ENCODE measurements at places on chromosomes 5 and 9.

DNA sequence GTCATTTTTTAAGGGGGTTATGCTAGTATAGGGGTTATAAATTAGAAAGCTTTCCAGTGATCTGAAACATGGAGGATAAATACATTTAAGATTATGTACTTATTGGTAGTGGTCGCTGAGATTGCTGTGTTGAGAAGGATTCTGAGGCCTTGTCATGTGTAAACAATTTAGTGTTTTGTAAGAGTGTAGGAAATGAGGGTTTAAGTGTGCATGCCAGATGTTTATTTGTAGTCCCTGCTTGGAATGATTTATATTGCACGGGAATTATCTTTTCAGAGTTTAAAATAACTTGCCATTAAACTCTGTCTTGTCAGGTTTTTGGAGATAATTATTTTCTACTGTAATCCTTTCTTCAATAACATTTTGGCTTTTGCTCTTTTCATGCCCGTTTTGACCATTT is 19.4 kb downstream of the ZNF618 start:
- DNase-seq = peak; percentile 22

- no peak for DNase-seq
Observed at GRCh38 chr9:96688745-96689464, 33.8 kb upstream of the PRXL2C start.

DNA sequence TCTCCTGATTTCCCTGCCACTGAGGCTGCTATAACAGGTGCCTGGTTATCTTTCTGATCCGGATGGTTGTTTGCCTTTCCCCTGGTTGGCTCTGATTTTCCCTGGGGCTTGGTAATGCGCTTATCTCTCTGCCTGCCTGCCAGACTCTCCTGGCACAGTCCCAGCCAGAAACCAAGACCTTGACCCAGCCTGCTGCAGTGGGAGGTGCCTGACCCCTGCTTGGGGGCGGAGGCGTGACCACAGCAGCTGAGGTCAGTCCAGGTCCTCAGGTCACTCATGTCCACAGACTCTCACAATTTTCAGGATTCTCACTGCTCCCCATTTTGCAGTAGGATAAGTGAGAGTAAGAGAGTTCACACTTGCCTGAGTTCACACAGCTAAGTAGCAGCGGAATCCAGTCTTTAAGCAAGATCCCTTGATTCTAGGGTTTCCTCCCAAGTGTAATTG is 24.4 kb upstream of the SYNPO start:
- DNase-seq = no peak

DNA sequence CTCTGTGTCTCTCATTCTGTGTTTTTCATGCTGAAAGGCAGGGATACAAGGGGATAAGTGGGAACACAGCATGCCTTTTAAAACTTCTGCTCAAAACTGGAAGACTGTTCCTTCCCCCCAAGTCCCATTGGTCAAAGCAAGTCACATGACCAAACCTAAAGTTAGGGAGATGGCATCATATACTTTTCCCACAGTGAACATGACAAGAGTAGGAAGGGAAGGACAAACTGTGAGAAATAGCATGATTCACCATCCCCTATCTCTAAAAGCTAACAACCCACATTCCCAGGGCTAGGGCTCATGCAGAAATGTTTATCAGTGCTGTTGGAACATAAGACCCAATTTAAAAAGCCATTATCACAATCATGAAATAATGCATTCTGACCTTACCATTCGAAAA is 24.2 kb upstream of the SHISAL2B start:
- no peak for DNase-seq

DNA sequence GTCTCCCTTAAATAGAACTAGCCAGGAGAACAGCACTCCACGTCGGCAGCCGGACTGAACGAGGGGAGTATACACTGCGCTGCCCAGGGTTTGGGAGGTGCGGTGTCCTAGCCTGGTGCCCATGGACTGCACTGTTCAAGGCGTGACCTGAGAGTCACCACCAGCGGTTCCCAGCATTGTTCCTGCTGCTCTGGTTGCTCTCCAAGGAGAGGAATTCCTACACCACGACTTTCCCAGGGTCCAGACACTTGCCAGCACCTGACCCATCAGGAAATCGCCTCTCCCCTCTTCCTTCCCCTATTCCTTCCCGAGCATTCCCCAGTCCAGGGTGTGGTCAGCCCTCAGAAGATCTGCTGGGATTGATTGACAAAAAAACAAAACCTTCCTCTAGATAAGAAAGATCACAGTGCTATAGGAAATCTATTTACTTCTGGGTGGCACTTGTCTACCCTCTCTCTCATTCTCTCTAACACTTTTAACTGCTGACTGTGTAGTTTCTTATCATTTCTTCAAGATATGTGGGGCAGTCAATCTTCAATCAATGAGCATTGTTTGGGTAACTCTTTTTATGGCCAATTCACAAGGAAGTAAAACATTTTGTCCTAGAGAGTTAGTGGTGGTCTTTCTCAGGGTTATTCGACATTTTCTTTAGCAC is 297.8 kb upstream of the ACTBL2 start:
- DNase-seq = no peak

GRCh38 chr9:80787636-80788035 is 901.7 kb downstream of the TLE1 start:
- no peak for DNase-seq

GRCh38 chr5:10828241-10828640 is 67.2 kb upstream of the DAP start:
- DNase-seq = peak; percentile 90

- no peak for DNase-seq
Observed at GRCh38 chr5:149437391-149438040, 58.4 kb upstream of the IL17B start.

- DNase-seq = no peak
Observed at GRCh38 chr5:19406576-19407365, 581.2 kb downstream of the CDH18 start.

GRCh38 chr9:110142253-110142652 is 65.7 kb downstream of the C9orf152 start:
- DNase-seq = no peak

GRCh38 chr5:24804221-24804681 is 159.5 kb upstream of the CDH10 start:
- no peak for DNase-seq

GRCh38 chr9:81292056-81292805 is 397.1 kb downstream of the TLE1 start:
- DNase-seq = no peak

DNA sequence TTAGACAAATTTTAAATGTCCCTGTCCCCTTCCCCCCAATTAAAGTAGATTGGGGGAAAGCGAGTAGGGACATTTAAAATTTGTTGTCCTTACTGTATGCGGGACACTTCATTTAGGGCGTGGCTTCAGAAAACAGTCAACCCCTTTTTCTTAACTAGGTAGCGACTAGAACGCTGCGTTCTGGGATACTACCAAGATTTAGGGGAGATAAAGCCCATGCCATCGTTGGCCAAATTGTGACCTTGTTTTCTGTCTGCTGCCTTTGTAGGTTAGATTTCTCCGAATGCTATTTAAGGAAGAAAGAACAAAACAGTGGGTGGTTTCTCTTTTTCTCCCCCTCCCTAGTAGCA is 1.2 kb downstream of the CKS2 start:
- no peak for DNase-seq

GRCh38 chr5:143023411-143024096 is 253.4 kb downstream of the ARHGAP26 start:
- DNase-seq = no peak

- no peak for DNase-seq
Observed at GRCh38 chr9:976258-976942, at the start of gene DMRT3. TSS of gene DMRT3 (plus strand) at chr9:976655. CDS start at chr9:977002, 347 bp downstream.

DNA sequence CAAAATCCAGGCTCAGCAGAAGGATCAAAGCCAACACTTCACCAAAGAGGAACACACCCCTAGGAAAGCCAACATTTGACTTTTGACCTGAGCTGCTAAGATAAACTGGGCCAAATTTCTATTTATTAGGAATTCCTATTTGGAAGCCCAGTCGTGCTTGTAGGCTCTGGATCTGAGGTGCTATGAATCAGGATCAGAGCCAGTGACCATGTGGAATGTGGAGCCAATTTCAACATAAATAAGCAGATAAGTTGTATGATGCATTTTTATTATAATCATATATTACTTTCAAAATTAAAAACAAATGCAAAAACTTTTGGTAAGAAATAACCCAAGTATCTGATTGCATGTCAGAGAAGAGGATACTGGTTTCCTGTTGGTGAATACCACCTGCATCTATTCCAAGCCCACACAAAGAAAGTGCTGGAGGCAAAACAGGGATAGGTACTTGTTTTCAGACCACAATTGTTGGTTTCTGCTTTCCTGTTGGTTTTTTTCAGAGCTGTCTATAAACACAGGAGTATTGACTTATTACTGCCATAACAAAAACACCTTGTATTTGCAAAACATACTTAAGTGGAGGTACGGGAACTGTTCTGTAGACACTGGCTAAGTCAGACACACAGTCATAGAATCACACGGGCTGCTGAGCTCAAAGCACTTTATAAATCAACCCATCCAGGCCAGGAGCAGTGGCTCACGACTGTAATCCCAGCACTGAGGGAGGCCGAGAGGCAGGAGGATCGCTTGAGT is 52.8 kb downstream of the ARL15 start:
- DNase-seq = no peak

GRCh38 chr5:45623832-45624231 is 72.3 kb downstream of the HCN1 start:
- no peak for DNase-seq

- no peak for DNase-seq
Observed at GRCh38 chr5:147972076-147972840, 65.9 kb upstream of the C5orf46 start.

DNA sequence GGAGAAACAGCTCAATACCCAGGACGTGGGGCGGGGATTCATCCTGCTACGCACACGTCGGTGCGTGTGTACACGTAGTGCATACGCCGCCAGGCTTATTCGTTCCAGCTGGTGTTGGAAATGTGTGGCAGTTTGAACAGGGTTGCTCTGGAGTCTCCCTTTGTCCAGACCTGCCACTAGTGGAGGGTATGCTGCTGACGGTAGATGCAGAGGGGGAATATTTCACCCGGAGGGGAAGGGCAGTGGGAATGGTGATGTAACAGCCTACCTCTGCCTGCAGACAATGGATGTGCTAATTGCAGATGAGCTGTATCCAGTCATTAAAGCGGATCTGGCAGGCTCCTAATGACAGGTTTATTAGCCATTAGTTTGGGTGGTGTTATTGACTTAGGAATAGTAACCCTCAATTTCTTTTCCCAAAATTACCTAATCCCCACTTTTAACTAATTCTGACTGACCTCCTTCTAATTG is 142.7 kb downstream of the PAX5 start:
- DNase-seq = no peak

DNA sequence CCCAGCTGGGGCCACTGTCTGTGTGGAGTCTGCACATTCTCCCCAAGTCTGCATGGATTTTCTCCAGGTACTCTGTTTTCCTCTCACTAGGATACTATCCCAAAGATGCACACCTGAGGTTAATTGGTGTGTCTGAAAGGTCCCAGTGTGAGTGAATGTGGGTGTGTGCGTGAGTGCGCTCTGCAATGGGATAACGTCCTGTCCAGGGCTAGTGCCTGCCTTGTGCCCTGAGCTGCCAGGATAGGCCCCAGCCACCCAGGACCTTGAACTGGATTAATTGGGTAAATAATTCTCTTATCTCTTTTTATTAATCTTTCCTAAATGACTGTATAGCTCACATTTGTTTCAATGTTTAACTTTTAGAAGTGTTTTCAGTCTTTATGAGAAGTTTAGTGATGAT is 11.5 kb upstream of the PANK3 start:
- no peak for DNase-seq

DNA sequence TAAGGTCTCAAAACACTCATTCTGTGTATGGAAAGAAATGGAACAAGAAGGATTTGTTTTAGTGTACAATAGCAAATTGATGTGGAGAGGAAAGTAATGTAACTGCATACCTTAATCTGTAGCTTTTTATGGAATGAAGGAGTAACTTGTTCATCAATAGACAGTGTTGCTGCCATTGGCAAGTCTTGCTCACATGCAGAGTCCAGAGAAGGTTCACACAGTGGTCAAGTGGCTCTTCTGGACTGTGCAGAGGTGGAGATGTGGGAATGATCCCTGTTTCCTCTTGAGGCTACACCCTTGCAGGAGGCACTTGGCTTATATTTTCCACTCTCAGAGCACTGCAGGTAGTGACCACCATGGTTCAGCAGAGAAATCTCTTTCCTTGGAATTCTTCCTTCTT is 132.9 kb upstream of the ANKH start:
- DNase-seq = no peak

- no peak for DNase-seq
Observed at GRCh38 chr5:113427871-113428574, 6.8 kb downstream of the TSSK1B start.

GRCh38 chr5:77984587-77984986 is 208.4 kb upstream of the TBCA start:
- no peak for DNase-seq

GRCh38 chr9:110143485-110143884 is 64.5 kb downstream of the C9orf152 start:
- DNase-seq = no peak

DNA sequence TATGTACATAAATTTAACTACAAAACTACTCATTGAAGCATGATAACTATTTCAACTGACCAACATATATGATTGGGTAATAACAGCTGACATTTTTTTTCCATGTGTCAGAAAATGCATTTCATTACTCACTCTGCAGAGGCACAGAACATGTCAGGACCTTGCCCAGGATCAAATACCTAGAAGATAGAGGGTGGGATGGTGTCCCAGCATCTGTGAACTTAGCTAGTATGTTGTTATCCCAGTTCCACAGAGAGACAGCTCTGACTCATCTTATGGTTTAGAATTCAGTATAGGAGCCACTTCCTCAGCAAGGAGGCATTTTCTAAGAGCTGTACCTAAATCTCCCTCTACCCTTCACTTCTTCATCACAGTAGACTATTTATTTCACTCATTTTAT is 1198.6 kb upstream of the ACO1 start:
- no peak for DNase-seq

DNA sequence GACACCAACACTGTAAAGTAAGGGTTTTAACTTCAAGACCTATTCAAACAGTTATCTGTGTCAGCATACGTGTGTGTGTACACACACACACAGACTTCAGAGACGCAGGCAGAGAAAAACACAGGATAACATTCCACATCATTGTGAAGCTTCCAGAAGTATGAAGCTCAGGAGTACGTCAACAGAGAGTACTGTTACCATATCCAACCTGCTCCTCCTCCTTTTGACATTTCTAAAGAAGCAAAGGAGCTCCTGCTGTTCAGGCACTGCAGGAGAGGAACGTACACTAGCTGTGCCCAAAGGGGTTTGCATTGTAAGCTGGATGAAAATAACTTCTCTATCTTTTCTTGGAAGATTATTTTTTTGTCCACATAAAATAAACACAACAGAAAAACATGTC is 180.7 kb downstream of the MEF2C start:
- no peak for DNase-seq

- peak; percentile 67 for DNase-seq
Observed at GRCh38 chr9:124286292-124286931, 28.7 kb downstream of the NEK6 start.

All from BJ (cell line).